ENCODE measurements at places on chromosomes 7 and 10.
A peak's percentile ranks its signal among the peaks of the same experiment; 100 is the strongest.

- DNase-seq, result no peak
These were observed 105.5 kb downstream of the CHN2 start for GRCh38 chr7:29300026-29300480.

GRCh38 chr10:77629775-77630506, 7.7 kb downstream of the KCNMA1 start:
- no peak for DNase-seq

DNA sequence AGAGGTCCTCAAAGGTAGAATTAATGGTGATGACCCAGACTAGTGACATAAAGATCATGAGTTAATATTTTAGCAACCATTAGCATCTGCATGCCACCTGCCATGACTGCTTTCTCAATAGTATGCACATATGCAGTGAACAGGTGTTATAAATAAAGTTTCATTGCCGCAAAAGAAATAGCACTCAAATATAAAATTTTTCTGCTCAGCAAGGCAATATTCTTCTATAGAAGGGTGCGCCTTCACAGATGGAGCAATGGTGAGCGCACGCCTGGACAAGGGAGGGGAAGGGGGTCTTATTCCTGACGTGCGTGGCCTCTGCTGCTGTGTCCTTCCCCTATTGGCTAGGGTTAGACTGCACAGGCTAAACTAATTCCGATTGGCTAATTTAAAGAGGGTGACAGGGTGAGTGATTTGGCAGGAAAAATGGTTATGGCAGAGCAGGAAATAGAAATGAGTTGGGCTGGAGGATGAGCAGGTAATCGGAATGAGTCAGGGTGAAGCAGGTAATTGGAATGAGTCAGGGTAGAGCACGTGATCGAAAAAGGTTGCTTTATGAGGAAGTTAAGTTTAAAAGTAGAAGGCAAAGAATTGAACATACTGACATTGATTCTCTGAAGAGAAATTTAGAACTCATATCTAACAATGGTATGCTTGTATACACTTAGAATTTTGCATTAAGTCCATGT, 24.7 kb upstream of the TRIM24 start:
- no peak for DNase-seq

- DNase-seq, result no peak
These were observed 21.3 kb upstream of the TMEM248 start for GRCh38 chr7:66899552-66900280.

- no peak for DNase-seq
These were observed 804 bp downstream of the FRAT1 start for GRCh38 chr10:97319671-97320479.

DNA sequence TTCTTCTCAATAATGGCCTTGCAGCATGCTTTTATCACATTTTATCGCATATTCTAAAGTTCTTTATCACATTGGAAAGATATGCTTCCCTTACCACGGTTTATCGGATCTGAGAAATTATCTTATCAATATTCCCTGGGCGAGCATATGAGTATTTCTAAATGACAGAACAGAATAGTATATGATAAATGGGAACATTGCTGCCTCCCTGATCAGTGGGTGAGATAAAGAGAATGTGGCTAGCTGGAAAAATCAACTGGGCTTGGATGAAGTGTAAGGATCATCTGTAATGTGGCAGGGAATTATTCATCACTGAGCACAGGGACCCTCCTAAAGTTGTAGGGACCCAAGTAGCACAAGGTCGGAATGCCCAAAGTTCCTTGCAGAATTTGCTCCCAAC, 667.4 kb upstream of the NRP1 start:
- no peak for DNase-seq

- DNase-seq, result no peak
These were observed 557.1 kb downstream of the KCNMA1 start for GRCh38 chr10:77080361-77081027.

DNA sequence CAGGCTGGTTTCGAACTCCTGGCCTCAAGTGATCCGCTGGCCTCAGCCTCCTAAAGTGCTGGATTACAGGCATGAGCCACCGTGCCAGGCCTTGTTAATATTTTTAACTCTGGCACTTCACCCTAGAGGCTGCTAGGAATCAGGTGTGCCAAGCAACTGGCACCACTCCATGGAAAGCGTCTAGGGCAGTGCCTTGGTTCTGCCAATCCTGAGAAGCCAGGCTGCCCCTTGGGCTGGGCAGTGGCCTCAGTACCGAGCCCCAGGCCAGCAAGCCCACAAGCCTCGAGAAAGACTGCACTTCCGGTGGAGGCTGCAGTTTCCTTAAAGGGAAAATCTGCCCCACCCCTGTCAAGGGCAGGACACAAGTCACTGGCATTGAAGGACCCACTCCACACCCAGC, 11.3 kb downstream of the ALKBH4 start:
- DNase-seq, result no peak

DNA sequence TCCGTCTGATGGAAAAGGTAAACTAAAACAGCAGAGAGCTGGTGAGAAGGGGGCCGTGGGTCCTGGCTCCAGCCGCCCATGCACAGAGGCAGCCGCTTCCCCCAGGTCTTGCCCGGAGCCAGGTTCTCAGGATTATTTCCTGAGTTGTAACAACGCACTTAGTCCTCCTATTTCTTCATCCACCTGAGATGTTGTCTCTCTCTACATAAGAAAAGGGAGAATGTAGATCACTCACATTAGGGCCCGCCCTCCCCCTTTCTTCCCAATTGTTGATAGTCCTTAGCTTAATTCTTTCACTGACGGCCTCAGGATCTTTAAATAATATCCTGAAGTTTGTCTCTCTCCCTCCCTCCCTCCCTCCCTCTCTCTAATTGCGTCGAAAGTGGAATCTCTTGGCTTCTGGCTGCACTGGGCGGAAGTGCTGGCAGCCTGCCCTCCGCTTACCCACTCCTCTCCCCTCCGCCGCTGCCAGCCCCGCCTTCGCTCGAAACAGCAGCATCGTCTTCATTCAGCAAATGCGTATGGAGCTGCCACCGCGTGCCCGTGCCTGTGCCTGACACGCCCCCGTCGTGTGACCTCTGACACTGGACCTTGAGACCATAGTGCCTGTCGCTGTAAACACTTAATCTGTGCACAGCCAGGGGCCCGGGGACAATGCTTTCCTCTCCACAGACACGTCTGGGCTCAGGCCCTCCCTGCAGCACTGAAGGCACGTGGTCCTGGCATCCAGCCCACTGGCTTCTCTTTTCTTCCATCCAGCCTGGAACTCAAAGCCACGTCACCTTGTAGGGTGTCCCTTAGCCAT, 174.5 kb upstream of the PPP2R2D start:
- no peak for DNase-seq

DNA sequence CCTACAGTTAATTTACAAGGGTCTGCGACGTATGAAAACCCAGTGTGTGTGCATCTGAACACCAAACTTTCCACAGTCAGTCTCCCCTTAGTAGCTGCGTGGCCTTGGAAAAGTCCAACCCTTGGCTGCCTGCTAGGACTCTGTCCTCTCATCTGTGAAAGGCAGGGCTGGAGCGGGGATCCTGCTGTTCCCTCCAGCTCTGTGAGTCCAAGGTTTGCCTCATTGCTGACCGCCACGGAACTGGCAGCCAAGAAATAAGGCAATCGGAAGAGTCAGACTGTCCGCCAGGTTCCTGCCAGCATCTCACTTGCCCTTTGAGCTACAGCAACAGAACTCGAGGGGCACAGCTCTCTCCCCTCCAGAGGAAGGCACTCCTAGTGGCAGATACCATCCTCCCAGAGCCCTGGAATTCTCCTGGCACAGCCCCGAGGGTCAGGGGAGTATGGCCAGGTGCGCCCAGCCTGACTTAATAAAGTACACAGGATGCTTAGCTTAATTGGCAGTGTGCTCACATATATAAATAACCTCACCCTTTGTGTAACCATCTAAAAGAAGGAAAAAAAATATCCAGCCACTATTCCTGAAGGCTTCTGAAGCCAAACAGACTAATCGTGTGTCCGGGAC, 530.1 kb upstream of the FOXK1 start:
- DNase-seq, result no peak

DNA sequence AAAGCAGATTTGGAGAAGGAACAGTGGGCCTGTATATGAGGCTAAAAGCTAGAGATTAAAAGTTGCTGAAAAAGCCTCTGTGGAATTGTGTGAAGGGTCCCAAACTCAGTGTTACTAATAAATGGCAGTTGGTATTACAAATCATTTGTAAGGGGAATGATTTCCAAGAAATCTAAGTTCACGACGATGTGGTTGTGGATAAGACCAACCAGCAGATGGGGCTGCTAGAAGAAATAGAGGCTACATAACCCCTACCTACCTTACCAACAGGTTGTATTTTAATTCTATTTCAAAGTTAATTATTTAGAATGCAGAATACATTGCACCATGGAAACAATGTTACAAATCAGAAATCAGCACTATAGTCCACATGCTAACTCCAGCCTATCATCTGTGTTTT, 377.1 kb downstream of the HPSE2 start:
- no peak for DNase-seq

DNA sequence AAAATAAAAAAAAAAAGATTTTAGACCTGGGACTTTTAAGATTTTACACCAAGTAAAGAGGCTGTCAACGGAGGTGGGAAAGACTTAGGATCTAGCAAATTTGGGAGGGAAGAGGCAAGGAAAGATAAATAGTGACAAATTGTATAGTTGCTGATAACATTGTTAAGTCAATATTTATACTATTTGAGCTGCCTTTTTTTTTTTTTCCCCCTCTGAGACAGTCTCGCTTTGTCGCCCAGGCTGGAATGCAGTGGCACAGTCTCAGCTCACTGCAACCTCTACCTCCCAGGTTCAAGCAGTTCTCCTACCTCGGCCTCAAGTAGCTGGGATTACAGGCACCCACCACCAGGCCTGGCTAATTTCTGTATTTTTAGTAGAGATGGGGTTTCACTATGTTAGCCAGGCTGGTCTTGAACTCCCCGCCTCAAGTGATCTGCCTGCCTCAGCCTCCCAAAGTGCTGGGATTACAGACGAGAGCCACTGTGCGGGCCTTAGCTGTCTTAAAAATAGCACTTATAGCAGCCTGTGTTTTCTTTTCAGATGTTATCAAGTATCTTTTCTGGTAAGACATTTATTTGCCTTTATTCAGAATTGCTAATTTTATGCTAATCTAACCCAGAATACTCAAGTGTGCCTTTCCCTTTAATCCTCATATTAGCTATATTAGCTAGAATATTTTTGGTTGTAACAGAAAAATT, 94.5 kb downstream of the MMRN2 start:
- no peak for DNase-seq

DNA sequence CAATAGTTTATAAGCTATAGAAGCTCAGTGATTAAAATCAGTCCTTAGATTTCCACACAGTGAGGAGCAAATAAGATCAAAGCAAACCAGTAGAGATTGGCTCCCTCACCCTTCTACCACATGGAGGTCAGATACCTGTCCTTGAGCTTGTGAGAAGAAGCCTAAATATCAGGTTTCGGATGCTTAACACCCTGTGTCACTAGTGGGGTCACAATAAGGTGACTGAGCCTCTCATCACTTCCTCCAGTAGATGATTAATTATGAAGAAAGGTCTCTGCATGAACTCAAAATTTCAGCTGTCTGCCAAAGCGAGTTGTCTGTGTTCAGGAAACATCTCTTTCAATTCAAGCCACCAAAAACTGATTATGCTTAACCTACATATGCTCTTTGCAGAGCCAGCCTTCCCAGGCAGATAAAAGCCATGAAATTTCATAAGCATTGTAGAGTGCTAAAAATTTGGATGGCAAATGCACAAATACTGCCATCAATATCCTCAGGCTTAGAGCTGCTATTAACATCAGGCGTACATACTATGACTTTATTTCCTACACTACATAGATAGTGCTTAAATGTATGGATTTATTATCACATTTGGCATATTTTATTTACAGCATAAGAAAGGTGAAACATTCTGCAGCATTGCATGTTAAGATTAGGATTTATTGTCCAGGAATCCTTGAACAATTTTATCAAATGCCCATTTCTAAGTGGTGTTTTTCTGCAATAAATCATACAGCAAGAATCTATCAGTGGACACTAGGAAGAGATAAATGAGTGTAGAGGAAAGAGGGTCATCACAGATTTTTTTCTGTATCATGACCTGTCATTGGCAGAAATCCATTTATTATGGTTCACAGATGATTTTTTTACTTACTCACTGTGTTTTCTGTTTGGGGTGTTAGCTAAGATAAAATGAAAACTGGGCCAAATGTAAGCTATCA, 285.1 kb upstream of the SP8 start:
- no peak for DNase-seq

DNA sequence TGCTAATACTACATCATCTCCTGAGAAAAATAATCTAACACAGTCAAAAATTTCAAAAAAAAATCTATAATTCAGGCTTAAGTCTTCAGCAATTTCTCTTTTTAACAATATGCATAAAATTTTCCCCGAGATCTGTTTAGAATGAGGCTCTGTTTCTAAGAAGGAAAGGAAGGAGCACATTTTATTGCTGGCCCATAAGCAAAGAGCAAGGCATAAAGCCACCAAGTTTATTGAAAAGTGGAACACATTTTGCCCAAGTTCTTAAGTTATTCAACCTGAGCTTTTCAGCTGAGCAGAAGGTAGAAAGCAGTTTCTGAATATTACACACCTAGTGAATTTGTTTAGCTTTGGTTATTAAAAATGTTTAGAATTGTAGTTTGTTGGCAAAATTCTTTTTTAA, 73.9 kb downstream of the AGMO start:
- DNase-seq, result no peak

- peak; percentile 34 for DNase-seq
These were observed 119.8 kb upstream of the LANCL2 start for GRCh38 chr7:55245271-55245723.

GRCh38 chr10:68606918-68607317, 46.8 kb downstream of the TET1 start:
- DNase-seq, result no peak

- DNase-seq, result no peak
These were observed 87.0 kb downstream of the ADK start for GRCh38 chr10:74238031-74238431.

DNA sequence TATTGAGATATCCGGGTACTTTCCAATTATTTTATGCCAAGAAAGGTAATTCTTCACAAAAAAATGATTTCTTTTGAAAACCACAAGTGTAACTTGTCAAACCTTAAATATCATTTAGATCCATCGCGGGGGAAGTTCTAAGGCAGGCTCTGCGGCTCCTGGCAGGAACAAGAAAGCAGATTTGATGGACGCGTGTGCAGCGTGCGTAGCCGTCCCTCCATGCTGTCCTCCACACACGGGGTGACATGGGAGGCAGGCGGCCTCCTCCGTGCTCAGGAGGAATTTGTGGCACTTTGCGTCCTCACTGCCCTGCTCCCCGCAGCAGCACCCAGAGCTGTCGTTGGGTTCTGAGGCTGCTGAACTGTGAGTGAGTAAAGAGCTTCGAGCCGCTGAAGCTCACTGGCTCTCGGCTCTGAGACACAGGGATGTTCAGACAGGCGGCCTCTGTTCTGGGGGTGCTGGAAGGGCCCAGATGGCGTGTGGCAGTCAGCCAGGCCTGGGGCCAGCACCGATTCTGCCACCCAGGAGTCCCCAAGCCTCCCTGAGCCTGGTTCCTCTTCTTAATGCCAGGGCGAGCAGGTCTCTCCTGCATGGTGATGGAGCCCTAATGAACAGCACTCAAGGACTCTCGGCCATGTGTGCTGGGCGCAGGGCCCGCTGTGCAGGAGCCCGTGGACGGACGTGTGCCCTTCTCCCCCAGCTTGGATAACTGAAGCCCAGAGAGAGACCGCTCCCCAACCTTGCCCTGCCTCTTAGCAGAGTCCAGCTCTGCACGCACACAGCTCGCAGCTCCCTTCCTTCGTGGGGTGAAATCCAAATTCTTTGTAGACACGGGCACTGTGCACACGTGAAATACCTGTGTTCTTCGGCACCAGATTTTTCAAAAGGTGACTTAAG, 185.4 kb upstream of the SHH start:
- no peak for DNase-seq
